ENCODE measurements at places on chromosomes 12 and 14.

DNA sequence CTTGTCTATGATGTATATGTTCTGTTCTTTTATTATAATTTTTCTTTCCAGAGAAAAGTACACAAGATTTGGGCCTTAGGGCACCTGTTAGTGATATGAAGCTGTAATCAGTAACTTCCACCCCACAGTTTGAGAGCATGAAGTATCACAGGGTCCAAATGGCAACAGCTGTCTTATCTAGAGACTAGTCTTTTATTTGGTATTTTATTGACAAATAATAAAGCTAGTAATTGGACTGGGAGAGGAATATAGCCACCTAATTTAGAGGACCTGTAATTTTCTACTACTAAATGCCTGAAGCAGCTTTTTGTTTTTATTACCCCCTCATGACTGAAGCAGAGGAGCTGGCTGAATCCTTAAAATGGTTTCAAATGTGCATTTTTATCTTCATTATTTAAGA, 174.8 kb downstream of the PDZRN4 start:
- no peak for DNase-seq

- no peak for DNase-seq
Measured at GRCh38 chr12:39605996-39606395, 13.6 kb downstream of the ABCD2 start.

DNA sequence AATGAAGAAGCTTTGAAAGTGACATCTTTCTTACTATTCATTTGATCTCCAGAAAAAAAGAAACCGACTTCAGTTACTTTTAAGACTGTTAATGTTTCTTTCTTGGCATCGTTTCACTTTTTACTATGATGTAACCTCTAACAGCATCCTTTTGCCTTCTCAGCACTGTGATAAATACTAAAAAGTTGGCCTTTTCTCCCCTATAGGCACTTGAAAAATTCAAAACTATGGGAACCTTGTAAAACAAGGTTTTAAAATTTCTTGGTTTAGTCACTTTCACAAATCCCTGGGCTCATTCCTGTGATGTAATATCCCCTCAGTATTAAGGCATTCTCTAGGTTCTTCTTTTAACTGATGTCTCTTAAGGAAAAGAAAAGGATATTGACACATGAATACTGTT, 281.8 kb downstream of the EGLN3 start:
- no peak for DNase-seq

GRCh38 chr12:27899151-27899661, 73.3 kb downstream of the PTHLH start:
- DNase-seq: no peak

- no peak for DNase-seq
Measured at GRCh38 chr12:129870796-129871195, 33.0 kb downstream of the TMEM132D start.

GRCh38 chr12:2051700-2052621, 826 bp upstream of the CACNA1C start:
- DNase-seq: no peak

- DNase-seq: no peak
Measured at GRCh38 chr12:70619471-70620152, 17.6 kb downstream of the PTPRB start.

- no peak for DNase-seq
Measured at GRCh38 chr14:20803223-20803622, 579 bp upstream of the RNASE1 start.

GRCh38 chr14:33480071-33480886, 470.6 kb downstream of the EGLN3 start:
- DNase-seq: no peak

DNA sequence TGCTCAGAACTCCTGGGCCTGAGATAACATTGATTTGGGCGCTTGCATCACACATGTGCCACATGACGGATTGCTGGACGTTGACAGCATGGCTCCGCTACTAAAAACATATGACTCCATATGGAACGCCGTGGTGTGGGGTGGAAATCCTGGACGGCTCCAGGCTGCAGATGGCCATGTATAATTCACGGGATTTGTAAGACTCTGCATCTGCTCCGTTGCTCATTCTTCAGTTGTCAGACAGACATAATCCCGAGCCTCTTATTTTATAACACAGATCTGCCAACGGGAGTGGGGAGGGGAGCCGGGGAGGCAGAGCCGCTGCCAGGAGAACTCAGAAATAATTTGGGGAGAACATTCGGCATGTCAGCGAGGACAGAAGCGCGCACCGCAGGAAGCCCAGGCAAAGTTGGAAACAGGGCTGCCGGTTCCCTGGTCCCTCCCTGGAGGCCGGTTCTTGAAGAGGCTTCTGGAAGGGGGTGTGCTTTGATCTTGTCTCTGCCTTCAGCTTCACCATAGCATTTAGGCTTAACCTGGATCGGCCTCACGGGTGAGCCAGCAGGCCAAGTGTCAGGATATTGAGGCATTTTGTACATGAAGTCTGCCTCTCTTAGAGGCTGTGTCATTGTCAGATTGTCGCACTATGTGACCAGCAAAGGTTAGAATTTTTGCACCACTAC, 45.8 kb upstream of the MYL2 start:
- DNase-seq: no peak

GRCh38 chr14:68899033-68899603, 80.0 kb downstream of the ACTN1 start:
- no peak for DNase-seq

DNA sequence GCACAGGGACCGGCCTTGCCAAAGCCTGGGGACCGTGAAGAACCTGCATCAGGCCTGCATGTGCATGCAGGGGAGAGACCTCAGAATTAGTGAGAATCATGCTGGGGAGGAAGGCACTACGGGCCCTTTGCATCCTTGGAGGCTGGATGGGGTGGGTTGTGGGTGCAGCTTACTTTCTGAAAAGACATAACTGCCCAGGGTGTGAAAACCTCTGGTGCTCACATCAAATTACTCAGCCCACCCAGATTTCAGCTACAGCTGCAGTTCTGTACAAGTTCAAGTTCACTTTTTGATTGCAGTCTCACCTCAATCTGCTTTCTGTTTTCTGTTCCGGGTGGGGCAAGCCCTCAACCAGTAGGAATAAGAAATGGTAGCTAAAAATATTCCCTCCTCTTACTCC, 130.6 kb downstream of the SLC15A4 start:
- no peak for DNase-seq

- no peak for DNase-seq
Measured at GRCh38 chr12:103241184-103241583, 254.6 kb downstream of the C12orf42 start.

GRCh38 chr12:130639476-130640424, 76.3 kb downstream of the RIMBP2 start:
- DNase-seq: no peak

DNA sequence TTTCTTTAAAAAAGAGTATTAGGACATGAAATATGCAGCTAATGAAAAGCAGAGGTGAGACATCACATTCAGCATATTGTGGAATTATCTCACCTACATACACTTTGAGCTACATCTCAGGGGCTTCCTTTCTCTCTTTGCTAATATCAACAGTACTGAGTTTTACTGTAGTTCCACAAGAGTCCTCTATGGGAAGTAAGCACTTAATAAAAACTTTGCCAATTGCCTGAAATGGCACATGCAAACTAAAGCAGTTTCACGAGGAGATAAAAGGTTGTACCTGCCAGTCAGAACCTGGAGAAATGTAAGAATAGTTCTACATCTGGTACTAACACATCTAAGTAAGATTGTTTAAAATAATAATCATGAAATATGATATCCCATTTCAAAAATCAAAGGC, 73.5 kb upstream of the GPHB5 start:
- no peak for DNase-seq

GRCh38 chr12:95788637-95789036, 1.9 kb downstream of the NTN4 start:
- no peak for DNase-seq

DNA sequence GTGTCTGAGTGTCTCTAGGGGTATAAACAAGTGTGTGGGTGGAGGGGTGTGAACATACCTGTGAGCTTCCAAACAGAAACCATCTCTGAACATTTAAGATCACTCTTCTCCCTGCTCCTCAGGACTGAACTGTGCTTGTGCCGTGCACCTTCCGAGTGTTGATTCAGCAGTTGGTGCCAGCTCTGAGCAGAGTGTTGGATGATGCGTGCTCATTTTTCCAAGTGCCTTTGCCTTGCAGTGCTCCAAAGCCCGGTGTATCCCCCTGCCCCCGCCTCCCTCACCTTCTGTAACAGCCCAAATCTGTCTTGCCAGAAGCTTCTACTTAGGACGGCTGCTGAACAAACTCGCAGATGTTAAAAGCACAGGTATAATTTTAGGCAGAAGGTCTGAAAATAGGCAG, 4.4 kb downstream of the WSCD2 start:
- no peak for DNase-seq

DNA sequence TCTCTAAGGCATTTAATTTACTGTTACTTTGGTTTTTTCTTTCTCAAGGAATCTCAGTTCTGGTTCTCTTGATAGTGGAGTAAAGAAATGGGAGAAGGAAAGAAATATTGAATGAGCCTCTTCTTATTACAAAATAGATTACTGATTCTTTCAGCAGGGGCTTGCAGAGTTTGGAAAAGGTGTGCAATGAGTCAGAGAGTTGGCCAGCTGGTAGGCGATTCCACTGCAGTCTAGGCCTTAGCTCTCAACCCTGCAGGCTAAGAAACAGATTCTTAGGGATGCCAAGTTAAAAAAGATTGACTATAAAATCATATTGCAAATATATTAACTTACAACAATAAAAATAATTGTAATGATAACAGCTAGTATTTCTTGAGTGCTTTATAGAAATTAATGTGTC, 25.8 kb downstream of the NR1H4 start:
- no peak for DNase-seq

DNA sequence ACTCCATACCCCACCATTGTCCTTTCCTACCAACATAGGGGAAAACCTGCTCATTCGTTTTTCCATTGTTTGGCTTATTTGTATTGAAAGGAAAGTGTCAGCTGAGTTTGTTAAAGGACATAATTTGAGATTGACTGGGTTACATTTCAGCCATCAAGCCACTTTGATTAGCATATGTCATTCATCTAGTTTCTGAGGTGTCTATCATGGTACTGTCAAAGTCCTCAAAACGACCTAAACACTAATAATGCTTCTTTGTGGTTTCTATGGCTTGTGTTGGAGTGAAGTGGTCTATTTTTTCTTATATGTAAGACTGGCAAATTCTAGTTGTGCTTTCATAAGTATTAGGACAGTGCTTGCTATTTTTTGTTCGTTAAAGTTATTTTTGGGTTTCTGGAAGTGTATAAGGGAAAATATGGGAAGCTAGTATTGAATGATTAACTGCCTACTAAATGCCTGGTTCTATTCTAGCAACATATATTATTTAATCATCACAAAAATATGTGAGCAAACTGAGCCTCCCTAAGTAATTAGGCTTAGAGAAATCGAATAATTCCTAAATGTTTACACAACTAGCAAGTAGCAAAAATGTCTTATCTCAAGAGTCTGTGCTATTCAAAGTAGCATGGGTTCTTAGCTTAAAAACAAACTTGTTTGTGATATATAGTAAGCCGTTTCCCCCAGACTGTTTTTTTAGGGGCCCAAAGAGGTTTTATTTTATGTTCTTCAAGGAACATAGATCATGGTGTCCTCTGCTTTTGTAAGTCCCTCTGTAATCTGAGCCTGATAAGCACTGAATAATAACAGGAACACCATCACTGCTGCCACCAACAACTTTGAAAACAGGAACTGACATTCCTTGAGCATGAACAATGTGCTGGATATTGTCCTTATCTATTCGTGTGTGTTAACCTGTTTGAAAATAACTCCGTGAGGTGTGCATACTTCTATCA, 67.1 kb downstream of the DERA start:
- no peak for DNase-seq

GRCh38 chr12:15839041-15839440, 43.1 kb upstream of the STRAP start:
- DNase-seq: no peak

GRCh38 chr14:64860039-64860438, 19.7 kb downstream of the SPTB start:
- no peak for DNase-seq

GRCh38 chr12:14833952-14834351, 9.4 kb downstream of the ART4 start:
- DNase-seq: no peak

DNA sequence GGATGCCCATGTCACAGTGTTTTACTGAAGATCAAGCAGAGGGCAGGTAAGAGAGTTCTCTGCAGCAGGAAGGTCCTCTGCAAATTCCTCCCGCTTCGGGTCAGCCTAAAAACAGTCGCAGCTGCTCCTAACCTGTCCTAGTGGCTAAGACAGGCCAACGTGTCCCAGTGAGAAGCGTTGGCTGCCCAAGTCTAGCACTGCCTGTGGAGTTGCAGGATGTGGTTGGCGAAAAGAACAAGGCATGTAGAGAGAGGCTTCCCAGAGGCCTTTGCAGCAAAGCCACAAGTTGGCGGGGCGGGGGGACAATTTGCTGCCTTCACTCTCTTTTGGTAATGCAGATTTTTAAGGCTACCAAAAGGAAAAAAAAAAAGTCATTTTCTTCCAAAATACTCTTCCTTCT, 340.1 kb downstream of the BCL11B start:
- peak; percentile 74 for DNase-seq

DNA sequence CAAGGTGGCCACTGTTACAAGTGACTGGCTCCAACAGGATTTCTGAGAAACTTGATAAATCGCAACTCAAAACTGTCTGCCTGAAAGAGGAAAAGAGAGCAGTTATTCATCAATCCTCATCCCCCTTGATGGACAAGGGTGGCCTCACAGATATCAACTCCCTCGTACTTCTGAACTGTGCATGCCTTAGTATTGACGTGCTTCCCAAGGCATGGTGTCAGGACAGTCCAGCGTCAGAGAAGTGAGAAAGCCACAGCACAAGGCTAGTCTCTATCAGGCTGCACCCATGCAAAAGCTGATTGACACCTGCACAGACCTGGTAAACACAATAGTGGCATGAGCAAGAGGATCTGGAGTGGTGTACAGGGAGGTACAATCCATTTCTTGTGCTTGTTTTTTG, 125.5 kb upstream of the SLC35F4 start:
- DNase-seq: no peak

GRCh38 chr14:92176476-92176875, 54.7 kb downstream of the CPSF2 start:
- DNase-seq: no peak

DNA sequence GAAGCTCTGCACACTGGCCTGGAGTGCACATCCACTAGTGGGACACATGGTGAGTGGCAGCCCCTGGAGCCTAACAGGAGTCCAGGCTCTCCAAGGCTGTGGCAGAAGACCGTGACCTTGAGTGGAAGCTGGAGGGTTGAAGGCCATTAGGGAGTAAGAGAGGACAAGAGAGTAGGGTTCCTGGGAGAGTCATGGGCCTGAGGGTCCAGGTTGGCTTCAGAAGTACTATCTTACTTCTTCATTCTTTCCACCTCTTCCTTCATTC, 406 bp downstream of the IL23A start:
- no peak for DNase-seq

DNA sequence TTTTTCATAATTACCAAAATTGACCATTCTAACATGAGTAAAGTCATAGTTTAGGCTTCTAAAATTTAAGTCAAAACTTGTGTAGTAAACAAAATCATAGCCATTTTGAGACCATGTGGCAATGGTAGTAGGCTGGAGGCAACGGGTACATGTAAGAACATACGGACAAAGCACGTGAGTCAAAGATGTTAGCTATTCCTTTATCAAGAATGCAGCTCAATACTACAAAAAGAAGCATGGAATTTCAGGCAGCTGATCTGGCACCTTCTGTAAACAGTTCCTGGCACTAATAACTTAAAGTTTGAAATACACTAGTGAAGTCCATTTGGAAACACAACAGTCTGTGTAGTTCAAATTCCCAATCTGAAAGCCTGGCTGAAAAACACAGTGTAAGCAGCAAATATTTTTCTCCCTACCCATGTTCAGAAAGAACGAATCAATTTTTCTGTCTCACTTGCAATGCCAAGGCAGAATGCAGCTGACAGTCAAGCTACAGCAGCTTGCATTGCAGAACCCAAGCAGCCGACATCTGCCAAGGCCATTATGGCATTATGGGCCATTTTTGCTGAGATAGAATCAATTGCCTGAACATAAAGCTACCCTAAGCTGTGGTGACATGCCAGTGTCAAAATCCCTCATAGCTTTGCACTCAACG, 29.3 kb downstream of the MYF5 start:
- no peak for DNase-seq

All from activated effector memory CD4-positive, alpha-beta T cell treated with Interleukin-2 at 50 U/mL for 16 hours (primary cell).